ENCODE measurements at places on chromosomes 2 and 18. TPM values are rescaled to one million over a fixed set of nuclear protein-coding genes. Genes with fewer than 3 reads are reported as not detected.

DNA sequence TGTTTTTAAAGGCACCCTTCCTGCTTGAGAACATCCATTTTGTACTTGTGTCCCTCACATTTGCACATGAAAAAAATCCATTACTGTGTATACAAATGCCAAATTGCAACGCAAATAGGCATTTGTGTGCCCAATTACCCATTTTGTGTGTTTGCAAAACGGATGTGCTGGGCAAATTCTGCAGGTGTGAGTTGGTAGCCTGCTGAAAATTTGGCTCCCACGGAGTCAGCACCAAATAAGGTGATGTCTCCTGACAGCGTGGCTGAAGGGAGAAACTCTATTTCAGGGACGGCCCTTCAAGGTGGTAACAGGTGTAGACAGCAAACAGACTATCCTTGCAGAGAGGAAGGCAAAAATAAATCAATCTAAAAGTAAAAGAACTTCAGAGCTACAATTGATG is 661.1 kb downstream of the BCL11A start:
- no peaks in the 10 kb centered on the region for H3K27me3 ChIP-seq
- H3K27ac ChIP-seq: no peak overlapping the region
- H3K4me1 ChIP-seq: no peaks in the 10 kb centered on the region
- no peaks in the 10 kb centered on the region for H3K36me3 ChIP-seq
- no peak for DNase-seq

- no peak for DNase-seq
- no peaks in the 10 kb centered on the region for H3K36me3 ChIP-seq
- H3K4me3 ChIP-seq: no peak overlapping the region
- H3K27ac ChIP-seq: no peak overlapping the region
- H3K27me3 ChIP-seq: no peaks in the 10 kb centered on the region
These were observed 479.9 kb upstream of the FANCL start for GRCh38 chr2:58720770-58721697.

DNA sequence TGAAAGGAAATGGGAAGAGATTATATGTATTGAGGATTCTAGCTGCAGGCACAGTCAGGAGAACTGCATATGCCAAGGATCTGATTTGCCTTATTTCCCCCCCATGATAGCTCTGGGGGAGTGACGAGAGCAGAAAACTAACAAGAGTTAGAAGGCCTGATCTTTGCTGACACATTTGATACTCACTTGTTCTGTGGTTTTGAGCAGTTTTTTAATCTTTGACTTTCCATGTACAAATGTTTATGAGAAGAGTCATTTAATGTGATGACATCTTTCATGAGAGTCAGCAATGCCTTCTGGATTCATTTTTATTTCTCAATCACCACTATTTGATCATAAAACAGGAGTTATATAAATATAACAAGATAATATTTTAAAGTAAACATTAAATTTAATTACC is 12.7 kb upstream of the SERPINB7 start:
- H3K4me1 ChIP-seq: peaks cover 2% of the 10 kb centered on the region
- H3K27ac ChIP-seq: no peak overlapping the region
- H3K27me3 ChIP-seq: no peaks in the 10 kb centered on the region
- DNase-seq: peak; percentile 89
- H3K36me3 ChIP-seq: no peaks in the 10 kb centered on the region

DNA sequence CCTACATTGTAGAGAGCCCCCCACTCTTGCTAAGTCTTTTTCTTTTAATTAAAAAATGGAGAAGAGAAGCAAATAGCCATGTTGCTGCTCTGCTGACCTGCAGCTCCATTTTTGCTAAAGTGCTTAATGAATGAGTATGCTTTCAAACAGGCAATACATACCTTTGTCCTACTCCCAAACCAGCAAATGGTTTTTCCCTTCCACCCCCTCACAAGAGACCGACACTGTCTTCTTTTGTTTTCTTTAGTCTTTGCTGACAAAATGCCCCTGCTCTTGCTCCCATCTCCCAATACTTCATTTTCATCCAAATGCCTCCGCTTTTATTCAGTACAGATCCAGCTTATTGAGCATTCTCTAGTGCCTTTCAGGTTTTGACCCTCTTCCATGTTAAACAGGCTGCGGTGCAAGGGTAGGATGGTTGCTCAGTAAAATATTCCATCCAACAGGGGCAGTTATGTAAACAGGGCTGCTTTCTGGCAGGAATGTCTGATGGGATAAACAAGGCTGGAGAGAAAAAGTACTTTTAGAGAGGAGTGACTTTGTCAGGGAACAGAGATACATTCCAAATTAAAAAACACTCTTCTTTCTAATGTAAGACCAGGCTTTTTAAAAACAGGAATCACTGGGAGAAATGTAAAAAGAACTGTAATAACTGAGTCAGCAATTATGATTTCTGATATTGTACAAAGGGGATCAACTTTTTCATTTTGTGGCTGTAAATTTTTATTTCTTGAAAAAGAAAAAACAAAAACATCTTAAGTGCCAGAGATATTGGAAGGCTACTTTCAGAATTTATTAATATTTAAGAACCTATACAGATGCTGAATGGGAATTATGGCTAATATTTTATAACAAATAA is 136.8 kb downstream of the MEP1B start:
- H3K36me3 ChIP-seq: no peaks in the 10 kb centered on the region
- DNase-seq: peak; percentile 55
- no peaks in the 10 kb centered on the region for H3K27me3 ChIP-seq
- H3K4me1 ChIP-seq: peaks cover 10% of the 10 kb centered on the region
- no peak overlapping the region for H3K4me3 ChIP-seq
- peak overlapping the region; percentile 11 for H3K27ac ChIP-seq

DNA sequence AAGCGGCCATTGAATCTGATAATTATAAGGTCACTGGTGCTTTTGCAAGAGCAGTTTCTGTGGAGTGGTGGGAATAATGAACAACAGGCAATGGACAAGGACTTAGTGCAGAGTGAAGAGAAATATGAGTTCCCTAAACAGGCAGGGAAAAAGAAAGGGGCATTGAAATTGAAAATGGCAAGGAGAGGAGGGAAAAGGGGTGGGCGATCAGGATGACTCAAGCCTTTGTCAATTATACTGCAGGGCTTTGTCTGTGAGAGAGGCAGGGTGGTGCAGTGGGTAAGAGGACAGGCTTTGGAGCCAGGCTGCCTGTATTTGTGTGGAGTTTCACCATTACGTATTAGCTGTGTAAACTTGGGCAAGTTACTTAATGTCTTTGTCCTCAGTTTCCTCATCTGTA is 29.5 kb upstream of the PAIP2B start:
- no peaks in the 10 kb centered on the region for H3K36me3 ChIP-seq
- no peak for DNase-seq
- H3K27ac ChIP-seq: no peak overlapping the region
- no peaks in the 10 kb centered on the region for H3K4me1 ChIP-seq
- H3K4me3 ChIP-seq: no peak overlapping the region

The KIAA2012 gene
- total RNA-seq: under 0.01 TPM

The TLX2 gene
- total RNA-seq: not detected

GRCh38 chr2:157868993-157869392 is 7.1 kb downstream of the ACVR1 start:
- H3K4me3 ChIP-seq: no peak overlapping the region
- peak; percentile 28 for DNase-seq
- H3K4me1 ChIP-seq: peaks cover 12% of the 10 kb centered on the region
- H3K27ac ChIP-seq: no peak overlapping the region
- H3K27me3 ChIP-seq: no peaks in the 10 kb centered on the region
- no peaks in the 10 kb centered on the region for H3K36me3 ChIP-seq

DNA sequence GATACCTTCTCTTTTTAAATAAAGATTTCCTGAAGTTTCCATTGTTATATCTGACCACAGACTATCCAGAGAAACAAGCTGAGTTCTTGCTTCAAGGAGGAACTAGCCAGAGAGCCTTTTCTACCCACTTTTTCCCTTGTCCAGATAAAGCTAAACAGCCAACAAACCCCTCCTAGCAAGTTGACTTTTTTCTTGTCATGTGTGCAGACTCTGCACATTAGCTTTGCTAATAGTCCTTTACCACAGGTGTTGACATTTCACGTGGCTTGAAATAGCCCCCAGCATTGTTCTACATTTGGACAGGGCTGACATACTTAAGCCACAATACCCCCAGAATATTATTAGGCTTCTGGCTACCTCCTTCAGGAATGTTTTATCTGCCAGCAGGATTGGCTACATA is 40.7 kb downstream of the PCBP1 start:
- peaks cover 21% of the 10 kb centered on the region for H3K4me1 ChIP-seq
- H3K27ac ChIP-seq: no peak overlapping the region
- H3K27me3 ChIP-seq: no peaks in the 10 kb centered on the region
- no peak overlapping the region for H3K4me3 ChIP-seq
- H3K36me3 ChIP-seq: no peaks in the 10 kb centered on the region

DNA sequence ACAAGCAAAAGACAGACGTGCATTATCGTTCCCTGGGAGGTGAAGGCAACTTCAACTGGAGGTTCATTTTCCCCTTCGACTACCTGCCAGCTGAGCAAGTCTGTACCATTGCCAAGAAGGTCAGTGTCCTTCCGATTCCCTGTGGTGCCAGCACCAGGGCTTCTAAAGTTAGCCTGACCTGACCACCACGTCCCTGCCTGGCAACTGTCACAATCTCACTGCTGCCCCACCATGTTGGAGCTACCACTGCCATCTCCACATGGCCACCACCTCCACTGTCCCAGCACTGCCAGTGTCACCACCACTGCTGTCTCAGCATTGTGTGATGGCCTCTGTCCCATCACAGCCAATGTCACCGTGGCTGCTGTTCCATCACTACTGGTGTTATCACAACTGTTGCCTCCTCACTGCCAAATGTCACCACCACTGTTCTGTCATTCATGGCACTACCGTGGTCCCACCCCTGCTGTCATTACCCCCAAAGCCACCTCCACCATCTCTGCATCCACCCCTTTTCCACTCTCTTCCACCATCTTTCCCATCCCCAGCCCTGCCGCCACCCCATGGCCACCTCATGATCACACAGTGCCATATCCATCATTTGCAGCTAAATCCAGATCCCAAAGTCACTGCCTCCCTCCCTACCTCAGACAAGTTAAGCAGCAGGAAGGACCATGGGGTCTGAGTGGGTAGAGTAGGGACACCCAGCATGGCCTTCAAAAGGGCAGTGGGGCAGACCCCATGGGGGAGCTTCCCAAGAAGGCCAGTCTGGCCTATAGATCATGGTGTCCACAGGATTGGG is 216.5 kb downstream of the DYSF start:
- no peak overlapping the region for H3K27ac ChIP-seq
- DNase-seq: no peak
- H3K4me1 ChIP-seq: no peaks in the 10 kb centered on the region
- H3K27me3 ChIP-seq: peaks cover 8% of the 10 kb centered on the region
- no peaks in the 10 kb centered on the region for H3K36me3 ChIP-seq

The HADHA gene
- 111 TPM for total RNA-seq

- H3K4me3 ChIP-seq: no peak overlapping the region
- DNase-seq: no peak
- no peaks in the 10 kb centered on the region for H3K4me1 ChIP-seq
- peaks cover 34% of the 10 kb centered on the region for H3K36me3 ChIP-seq
- no peak overlapping the region for H3K27ac ChIP-seq
These were observed 118.4 kb upstream of the LYPD1 start for GRCh38 chr2:132788310-132788838.

The UNC50 gene
- total RNA-seq: 40.3 TPM
